Mucosa of descending colon (tissue), 3 donors: ENCODE measurements at places on chromosomes 12 and 14.

DNA sequence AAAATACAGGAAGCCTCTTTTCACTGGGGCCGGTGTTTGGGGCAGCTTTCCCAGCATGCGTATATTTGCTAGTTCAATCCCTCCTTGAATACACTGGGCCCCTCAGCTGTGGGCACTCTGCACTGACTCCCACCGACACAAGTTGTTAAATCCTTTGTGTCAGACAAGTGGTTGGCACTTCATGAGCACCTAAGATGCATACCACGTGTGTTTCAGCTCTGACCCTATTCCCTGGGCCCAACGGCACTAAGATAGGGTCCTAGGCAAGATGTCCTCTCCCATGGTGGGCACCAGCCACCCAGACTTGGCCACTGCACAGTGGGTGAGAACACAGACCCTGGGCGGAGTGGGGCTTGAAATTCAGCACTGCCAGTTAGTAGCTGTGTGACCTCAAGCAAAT, 173.8 kb downstream of the BCL11B start:
- DNase-seq: no peak

DNA sequence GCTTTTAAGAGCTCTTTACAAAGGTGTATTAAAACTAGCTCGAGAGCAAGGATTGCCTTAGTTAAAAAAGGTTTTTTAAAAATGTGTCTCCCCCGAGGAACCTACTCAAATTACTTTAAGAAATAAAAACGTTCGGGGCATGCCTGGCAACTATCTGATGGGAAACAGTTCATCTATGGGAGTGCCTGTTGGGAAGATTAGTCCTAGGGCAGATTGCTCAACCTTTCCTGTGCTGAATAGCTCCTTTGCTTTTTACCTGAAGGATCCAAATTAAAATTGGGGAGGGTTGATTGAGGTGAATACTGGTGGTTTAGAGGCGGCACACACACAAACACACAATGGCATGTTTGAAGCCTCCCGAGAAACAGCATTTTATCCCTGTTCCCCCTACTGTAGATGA, 541.4 kb upstream of the ATP2B1 start:
- no peak for DNase-seq

DNA sequence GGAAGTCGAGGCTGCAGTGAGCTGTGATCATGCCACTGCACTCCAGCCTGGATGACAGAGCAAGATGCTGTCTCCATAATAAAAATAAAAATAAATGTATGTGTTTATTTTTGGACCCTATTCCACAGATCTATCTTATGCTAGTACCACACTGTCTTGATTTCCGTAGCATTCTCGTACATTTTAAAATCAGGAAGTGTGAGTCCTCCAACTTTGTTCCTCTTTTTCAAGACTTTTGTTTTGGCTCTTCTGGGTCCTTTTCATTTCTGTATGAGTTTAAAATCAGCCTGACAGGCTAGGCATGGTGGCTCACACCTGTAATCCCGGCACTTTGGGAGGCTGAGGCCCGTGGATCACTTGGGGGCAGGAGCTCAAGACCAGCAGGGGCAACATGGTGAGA, 25.8 kb downstream of the DAO start:
- DNase-seq: no peak

- no peak for DNase-seq
These were observed 65.1 kb downstream of the DIP2B start for GRCh38 chr12:50569876-50570275.

DNA sequence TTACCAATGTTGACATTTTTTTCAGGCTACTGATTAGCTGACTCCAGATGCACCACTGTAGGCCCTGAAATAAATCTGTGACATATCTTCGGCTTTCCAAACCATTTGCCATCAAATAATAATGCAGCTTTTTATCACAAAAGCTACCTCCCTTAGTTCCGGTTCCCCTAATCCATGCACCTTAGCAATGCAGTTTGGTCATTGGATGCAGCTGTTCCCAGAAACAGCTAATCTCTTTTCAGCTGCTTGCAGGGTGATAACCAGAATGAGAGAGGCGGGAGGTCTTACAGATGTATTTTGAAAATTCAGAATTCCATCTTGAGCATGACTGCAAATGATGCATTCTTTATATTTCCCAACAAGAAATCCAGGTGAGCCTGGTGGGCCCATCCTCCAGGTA, 646.2 kb downstream of the SOX5 start:
- no peak for DNase-seq

DNA sequence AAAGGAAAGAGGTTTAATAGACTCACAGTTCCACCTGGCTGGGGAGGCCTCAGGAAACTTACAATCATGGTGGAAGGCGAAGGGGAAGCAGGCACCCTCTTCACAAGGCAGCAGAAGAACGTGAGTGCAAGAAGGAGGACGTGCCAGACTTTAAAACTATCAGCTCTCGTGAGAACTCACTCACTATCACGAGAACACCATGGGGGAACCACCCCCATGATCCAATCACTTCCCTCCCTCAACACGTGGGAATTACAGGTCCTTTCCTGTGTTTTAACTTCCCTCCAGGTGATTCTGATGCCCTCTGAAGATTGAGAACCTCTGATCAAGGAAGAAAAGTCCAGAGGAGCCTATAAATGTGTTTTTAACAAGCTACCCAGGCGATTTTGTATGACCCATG, 358.7 kb downstream of the MED13L start:
- no peak for DNase-seq

GRCh38 chr12:68428211-68428610, 96.0 kb upstream of the MDM1 start:
- DNase-seq: no peak

DNA sequence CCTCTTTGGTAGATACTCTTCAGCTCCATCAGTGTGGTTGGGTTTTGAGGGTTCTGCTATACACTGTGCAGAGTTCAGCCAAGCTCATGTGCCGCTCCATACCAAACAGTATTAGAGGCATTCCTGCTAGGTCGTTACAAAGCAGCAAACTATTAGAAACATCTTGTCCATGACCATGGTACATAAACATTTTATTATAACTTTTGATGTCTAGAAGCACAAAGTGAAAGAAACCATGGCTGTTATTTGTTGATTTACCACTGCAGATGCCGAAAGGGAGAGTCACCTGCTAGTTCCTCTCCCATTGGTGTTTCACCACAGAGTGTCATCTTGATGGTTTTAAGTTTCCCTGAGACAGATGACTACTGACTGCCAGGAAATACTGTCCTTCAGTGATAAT, 242.0 kb downstream of the ADAMTS20 start:
- no peak for DNase-seq

DNA sequence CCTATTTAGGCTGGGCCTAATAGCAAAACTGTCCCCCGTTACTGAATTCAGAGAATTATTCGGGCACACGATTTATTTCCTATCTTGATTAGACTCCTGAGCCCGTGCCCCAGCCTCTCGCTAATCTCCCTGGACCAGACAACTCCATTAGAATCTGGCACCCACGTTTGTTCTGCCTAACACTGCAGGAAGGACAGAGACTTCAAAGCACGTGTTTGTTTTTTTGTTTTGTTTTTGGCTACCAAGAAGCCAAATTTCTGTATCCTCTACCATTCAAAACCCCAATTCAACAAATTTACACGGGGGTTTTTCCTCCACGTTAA, 4.8 kb downstream of the USP44 start:
- no peak for DNase-seq

- no peak for DNase-seq
These were observed 99.6 kb upstream of the FOXG1 start for GRCh38 chr14:28666961-28667360.

GRCh38 chr12:47350062-47350408, 270.3 kb upstream of the AMIGO2 start:
- DNase-seq: no peak

- no peak for DNase-seq
These were observed 92.4 kb downstream of the NUAK1 start for GRCh38 chr12:106046301-106046846.

DNA sequence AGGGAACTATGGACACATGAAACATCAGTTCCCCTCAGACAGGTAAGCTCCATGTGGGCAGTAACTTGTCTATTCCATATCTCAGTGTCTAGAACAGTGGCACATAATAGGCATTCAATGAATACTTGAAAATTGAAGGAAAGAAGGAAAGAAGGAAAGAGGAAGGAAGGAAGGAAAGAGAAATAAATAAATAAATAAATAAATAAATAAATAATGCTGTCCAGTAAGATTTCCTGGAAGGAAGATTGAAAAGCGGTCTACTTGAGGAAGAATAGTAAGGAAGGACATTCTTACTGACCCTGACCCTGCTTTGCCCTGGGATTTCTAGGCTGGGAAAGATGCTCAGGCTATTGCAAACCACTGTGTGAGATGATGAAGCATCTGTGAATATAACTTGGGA, 91.5 kb downstream of the PTPRR start:
- DNase-seq: no peak

DNA sequence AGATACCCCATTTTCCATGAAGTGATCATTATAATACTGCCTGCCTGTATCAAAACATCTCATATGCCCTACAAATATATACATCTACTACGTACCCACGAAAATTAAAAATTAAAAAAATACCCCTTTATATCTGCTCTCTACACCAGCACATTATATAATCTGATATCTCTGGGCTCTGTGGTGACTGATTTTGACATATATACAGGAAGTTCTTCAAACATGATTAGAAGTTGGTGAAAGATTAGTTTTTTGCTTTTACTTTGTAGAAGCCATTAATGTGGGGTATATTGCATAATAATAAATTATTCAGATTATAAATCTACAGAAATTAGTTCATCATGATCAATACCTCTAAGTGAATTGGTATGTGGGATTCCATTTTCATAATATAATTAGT, 126.7 kb upstream of the MDM1 start:
- DNase-seq: no peak
